Suppressor macrophage (primary cell): ENCODE measurements at places on chromosomes 1 and 21.

DNA sequence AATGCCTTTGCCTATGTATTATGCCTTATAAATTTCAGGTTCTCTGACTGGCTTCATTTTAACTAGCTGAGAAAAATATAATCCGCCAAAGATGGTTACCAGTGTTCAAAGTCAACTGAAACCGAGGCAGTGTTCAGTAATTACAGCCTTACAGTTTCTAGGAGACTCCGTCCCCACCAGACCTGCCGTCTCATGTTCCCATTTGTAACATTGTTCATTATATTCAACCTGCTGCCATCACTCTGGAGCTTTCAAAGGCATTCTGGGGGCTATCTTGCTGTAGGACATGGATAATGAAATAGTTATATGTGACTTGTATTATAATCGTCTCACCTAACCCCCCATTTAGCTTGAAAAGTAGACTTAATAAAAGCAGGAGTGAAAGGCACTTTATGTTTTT, 302.5 kb downstream of the RWDD3 start:
- DNase-seq, result no peak

GRCh38 chr1:11523746-11524464, 45.0 kb downstream of the DISP3 start:
- no peak for DNase-seq

GRCh38 chr1:99943223-99943794, 26.5 kb upstream of the SLC35A3 start:
- no peak for DNase-seq

- no peak for DNase-seq
These were observed 20.5 kb upstream of the BCL10 start for GRCh38 chr1:85296980-85297379.

DNA sequence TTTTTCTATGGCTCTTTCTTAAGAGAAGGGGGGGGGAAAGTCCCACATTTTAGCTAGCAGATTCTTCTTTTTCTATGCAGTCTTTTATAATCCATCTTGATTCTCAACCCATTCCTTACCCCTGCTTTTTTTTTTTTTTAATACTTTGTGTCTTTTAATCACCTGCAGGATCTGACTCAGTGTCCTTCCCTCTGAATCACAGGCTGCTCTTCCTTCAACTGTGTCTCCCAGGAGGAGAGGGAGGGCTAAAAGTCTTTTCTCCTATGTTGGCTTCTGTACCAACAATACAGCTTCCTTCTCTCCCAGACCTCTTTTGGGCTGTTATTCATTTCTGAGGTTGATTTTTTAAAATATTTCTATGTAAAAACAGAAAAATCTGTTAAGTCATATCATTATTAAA, 686.2 kb downstream of the ADGRL2 start:
- DNase-seq, result no peak

- DNase-seq, result peak; percentile 20
These were observed 195.6 kb upstream of the C1orf105 start for GRCh38 chr1:172224871-172225270.

- DNase-seq, result no peak
These were observed 263.1 kb downstream of the GRIK3 start for GRCh38 chr1:36771240-36771639.
